Stimulated activated CD8-positive, alpha-beta memory T cell treated with anti-CD3 and anti-CD28 coated beads, Interleukin-12 subunit alpha, Interleukin-12 subunit beta, amount 100 ng/mL, for 1 hour (primary cell): ENCODE measurements at places on chromosomes 12 and 14.

DNA sequence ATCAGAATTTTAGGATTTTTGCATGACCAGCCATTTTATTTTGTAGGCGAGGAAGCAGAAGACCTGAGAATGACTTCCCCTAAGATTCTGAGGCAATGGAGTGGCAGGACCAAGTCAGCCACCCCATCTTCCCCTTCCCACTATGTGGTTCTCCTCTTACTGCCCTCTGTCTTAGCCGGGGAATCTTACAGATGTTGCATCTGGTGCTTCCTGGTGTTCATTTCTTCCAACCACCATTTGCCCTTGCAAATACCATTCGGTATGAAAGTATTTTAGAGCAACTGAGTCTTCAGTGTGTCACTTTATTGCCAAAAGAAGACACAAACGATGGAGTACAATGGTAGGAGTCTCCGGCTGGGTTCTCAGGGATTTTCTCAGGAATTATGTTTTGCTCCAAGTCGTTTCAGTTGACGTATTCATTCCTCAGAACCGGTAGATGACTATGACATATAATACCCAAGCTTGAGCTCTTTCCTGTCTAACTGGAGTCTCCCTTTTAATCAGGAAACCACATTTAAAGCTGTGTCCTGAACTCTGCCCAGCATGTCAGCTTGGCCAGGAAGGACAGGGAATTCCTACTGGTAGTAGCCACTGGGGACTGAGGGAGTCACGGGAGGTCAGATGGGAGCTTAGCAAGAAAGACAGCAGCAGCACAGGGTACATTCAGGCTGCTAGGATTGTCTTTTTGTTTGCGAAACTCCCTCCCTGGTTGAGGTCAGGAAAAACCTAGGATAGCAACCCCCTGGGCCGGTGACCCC lies 87.0 kb downstream of the SAMD4A start:
- DNase-seq, result no peak

GRCh38 chr12:9662488-9662887 lies 7.0 kb upstream of the CLEC2D start:
- no peak for DNase-seq

GRCh38 chr14:94543449-94544124 lies 17.7 kb upstream of the SERPINA4 start:
- DNase-seq, result no peak

DNA sequence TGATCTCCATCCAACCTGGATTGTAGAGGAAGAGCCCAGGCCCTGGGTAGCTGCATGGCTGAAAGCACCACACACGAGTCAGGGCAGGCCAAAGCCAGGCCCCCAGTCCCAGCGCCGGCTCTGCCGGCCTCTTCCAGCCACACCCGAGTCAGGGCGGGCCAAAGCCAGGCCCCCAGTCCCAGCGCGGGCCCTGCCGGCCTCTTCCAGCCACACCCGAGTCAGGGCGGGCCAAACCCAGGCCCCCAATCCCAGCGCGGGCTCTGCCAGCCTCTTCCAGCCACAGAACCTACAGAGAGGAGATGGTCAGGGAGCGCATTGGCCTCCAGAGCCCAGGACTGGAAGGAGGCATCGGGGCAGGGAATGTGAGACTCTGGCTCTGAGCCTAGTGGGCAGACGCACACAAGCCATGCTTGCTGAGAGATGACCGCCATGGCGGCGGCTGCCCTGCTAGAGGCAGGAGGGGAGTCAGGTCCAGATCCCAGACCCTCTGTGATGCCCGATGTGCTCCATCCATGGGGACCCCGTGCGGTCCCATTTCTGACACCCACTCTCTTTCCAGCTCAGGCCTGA lies 30.2 kb downstream of the BEGAIN start:
- no peak for DNase-seq

DNA sequence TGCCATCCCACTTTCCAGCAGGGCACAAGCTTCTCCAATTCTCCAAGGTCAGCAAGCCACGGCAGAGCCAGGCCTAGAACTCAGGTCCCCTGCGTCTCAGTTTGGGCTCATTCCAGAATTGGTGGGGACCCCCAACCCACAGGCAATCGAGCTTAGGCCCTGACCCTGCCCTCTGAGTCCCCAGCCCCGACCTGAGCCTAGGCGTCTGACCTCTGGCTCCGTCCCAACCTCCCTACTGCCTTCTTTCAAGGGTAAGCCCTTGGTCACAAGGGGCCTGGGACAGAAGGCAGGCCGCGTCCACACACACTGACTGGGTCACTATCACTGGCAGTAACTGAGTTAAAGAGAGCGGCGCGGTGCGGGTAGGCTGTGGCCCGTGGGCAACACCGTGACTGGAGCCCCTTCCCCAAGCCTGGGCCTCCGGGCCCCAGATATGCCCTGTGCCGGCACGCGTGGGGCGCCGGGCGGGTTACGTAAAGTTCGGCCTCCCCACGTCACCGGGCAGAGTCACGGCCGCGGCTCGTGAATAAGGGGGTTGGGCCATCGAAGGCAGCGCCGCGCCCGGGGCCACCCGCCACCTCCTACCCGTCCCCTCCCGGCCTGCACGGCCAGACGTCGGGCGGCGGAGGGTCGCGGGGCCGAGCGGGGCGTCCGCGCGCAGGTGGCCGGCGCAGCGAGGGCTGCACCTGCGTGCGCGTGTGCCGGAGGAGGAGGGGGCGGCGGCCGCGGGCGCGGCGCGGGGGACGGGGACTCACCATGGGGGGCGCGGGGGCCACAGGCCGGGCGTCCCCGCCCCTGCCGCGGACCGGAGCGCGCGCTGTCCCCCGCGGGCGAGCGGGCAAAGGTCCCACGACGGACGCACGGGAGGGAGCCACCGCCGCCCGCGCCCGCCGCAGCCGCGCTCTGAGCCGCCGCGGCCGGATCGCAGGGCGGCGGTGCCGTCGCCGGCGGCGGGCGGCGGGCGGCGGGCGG lies 516 bp downstream of the ANKRD9 start:
- DNase-seq, result no peak

GRCh38 chr12:79552192-79552591 lies 138.6 kb downstream of the PAWR start:
- no peak for DNase-seq

- no peak for DNase-seq
Observed at GRCh38 chr14:98160901-98161300, 1111.1 kb downstream of the BCL11B start.

GRCh38 chr12:54273981-54274380 lies 5.9 kb downstream of the CBX5 start:
- DNase-seq, result no peak

DNA sequence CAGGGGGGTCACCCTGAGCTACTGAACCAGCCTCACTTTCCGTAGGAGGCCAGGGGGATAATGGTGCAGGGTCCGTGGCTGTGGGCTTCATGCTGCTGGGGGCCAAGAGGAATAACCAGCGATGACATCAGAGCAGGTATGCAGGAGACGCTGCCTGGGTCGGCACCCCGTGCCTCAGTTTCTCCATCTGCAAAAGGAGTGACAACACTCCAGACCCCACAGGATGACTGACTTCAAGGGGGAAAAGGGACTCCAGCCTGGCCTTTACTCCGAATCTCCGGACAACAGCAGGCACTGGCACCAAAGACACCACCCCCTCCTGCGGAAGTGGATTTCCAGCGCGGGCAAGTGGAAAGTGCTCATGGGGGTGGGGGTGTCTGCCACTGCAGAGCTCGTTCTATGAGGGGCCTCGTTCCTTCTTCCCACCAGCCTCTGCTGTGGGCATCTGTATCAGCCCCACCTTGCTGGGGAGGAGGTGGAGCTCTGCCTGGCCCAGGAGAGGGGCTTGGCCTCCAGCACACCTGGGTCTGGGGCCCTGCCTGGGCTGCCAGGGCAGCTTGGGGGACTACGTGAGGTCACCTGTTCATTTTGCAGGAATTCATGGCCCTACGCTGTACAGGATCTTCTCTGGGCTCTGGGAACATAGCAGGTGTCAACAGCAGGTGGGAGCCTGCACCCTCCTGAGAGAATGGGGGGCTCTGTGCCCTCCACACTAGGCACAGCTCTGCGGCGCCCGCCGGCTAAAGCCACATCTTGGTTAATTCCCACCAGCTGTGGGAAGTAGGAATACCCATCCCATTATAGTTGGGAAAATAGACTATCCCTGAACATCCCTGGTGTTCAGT lies 216.6 kb upstream of the C14orf180 start:
- no peak for DNase-seq

DNA sequence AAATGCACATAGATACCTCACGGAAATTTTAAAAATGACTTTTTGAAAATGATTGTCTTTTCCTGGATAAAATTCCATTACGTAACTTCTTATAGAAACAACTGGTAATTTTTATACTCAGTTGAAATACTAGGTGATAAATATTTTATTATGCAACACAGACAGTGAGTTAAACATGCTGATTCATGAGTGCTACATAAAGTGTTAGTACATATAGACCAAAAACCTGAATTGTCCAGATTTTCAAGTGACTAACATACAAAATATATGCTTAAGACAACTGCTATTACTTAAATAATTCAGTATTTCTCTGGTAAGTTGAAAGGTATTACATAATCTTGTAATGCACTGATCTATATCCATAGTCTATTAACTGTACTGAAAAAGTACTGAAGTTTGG lies 11.9 kb downstream of the PTPRO start:
- no peak for DNase-seq

DNA sequence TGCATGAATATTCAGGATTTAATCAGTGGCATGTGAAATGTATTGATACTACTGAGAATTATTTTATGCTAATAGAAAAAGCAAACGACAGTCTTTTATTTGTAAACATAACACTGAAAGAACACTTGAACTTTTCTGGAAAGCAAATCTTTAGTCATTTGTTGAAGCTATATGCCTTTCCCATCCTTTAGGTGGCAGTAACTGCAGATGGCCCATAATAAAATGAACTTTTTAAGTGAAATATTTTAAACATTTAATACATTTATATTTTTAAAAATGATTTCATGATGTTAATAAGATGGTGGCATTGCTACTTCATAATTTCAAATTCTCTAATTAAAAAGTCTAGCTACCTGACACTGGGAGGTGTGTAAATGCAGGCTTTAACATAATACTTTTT lies 13.9 kb upstream of the KRR1 start:
- DNase-seq, result no peak

GRCh38 chr12:80861641-80862378 lies 75.9 kb downstream of the LIN7A start:
- DNase-seq, result no peak

- DNase-seq, result no peak
Observed at GRCh38 chr12:68812553-68813241, 4.7 kb downstream of the MDM2 start.

DNA sequence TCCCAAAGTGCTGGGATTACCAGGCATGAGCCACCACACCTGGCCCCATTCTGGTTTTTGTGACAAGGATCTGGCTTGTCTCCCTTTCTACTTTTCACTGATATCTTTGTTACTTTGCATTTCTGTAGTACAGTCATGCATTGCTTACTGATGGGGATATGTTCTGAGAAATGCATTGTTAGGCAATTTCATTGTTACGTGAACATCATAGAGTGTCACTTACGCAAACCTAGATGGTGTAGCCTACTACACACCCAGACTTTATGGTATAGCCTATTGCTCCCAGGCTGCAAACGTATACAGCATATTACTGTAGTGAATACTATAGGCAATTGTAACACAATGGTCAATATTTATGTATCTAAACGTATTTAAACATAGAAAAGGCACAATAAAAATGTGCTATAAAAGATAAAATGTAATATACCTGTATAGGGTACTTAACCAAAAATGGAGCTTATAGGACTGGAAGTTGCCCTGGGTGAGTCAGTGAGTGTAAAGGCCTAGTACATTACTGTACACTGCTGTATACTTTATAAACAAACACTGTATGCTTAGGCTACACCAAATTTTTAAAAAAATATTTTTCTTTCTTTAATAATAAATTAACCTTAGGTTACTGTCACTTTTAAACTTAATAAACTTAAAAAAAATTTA lies 16.0 kb downstream of the MRPL42 start:
- no peak for DNase-seq

GRCh38 chr14:25488961-25489360 lies 439.0 kb upstream of the STXBP6 start:
- DNase-seq, result no peak

DNA sequence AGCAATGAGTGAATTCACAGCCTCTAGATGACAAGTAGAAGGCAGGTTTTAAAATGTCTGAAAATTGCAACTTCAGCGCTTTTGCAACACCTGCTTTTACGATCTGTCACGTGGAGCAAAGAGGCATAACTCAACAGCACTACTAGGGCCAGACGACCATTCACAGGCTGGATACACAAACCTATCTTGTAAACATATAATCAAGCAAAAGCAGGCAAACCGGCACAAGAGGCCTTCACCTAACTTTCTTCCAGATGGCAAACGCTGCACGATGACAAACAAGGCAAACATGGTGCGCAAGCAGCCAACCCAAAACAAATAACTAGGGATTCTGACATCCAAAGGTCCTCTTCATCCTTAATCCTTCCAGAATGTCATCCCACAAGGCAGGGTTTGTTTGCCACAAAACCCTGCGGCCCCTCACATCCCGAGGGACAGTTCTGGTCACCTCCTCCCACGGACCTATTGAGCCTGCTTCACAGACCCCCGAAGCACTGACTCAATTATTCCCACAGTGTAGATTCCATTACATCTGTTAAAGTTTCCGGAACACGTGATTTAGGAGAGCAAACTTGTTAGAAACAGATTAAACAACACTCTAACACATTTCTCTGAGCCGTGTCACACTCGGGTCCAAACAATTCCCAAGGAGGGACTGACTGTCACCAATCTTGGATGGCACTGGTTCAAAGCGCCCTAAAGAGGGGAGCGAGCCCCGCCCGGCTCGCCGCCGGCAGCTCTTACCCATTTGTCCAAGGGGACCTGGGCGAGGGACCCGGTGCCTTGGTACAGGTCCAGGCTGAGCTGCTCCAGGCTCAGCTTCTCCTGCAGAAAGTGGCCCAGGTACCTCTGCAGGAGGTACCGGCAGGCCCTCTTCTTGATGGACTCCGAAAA lies 823 bp downstream of the ATG2B start:
- DNase-seq, result peak; percentile 17

DNA sequence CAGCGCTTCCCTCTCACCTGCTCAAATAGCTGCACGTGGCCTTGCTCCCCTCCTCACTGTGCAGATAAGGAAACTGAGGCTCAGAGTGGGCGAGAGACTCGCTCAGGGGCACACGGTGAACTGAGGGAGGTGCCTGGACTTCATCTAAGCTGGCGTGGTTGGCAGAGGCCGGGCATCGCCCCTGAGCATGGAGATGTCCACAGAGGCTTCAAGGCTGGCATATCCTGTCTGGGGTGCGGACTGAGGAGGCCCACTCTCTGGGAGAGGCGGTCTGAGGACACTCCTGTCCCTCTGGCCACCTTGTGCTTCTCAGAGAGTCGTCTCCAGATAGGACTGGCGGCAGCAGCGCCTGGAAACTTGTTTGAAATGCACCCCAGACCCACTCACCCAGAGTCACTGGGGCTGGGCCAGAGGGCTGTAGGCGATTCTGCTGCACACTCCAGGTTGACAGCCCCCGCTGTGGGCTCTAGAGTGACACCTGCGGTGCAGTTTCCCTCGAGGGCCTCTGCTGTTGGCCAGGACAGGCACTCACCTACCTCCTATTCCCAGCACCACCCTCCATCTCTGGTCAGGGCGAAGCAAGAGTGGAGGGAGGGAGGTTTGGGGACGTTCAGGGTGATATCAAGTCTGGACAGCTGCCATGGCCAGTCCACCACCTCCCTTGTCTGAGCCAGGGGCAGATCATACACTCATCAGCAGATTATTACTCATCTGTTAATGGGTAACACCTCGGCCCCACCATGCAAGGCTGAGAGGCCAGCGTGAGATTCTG lies 11.2 kb upstream of the LBHD2 start:
- no peak for DNase-seq
